Inflammatory macrophage (primary cell): ENCODE measurements at places on chromosomes 16 and 17.

DNA sequence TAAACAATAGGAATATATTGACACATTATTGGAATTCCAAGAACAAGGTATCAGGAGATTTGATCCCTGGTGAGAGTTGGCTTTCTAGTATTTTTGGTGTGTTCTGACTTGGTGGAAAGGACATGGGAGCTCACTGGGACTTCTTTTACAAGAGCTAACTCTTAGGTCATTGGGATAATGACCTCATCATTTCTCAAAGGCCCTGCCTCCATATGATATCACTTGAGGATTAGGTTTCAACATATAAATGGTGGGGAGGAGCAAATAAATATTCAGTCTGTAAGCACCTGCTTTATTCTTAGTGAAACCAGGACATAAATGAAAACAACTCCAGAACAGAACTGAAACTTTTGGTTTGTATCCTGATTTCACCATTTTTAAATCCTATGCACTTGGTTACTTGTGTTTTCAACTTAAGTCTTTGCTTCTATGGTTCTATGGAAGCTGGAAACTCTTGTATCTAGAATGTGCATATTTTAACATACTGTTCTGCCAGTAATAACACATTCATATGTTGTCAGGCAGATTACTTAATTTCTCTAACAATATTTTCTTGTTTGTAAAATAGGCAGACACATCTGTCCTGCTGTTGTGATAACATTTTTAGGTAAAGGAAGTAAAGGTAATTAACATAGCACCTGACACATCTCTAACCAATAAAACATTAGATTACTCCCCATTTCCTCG, 1527.7 kb upstream of the CDH8 start:
- DNase-seq = no peak

- DNase-seq = no peak
Measured at GRCh38 chr16:72371307-72372086, 199.5 kb upstream of the PMFBP1 start.

DNA sequence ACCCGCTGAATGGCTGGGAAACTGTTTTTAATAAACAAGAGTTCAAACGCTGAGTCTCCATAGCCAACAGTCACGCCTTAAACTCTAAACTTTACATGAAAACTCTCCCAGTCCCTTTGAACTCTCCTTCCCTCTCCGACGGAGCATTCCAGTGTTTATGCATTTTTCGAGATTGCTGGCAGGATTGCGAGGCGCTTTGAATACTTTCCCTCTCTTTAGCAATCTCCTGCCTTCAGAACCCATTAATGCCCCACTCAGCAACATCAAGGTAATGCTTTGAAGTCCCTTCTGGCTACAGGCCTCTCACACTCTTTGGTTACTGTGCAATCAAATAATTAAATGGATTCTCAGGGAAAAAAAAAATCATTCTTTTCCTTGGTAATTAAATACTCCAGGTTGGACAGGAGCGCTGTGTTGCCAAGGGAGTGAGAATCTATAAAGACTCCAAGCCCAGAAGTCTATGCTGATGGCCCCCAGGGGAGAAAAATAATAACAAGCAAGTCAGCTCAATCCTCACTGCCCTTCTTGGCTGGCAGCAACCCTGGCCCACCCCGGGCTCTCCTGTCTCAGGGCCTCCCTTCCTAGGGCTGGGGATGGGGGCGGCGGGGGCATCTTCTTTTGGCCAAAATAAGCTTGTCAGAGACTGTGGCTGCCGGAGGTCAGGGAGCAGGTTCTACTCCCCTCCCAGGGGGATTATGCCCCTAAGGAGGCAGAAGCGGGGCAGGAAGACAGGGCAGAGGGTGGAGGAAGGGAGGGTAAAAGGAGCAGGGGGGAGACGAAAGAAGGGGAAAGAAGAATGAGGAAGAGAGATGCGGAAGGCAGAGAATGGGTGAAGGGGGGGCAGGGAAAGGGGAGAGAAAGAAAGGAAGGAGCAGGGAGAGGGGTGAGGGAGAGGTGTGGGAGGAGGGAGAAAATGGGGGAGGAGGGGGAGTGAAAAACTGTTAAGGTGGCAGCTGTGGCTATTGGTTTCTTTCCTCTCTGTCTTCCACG, 45.2 kb downstream of the AXIN2 start:
- DNase-seq = no peak

- DNase-seq = peak; percentile 21
Measured at GRCh38 chr17:57561072-57561861, 183.8 kb downstream of the CCDC182 start.

DNA sequence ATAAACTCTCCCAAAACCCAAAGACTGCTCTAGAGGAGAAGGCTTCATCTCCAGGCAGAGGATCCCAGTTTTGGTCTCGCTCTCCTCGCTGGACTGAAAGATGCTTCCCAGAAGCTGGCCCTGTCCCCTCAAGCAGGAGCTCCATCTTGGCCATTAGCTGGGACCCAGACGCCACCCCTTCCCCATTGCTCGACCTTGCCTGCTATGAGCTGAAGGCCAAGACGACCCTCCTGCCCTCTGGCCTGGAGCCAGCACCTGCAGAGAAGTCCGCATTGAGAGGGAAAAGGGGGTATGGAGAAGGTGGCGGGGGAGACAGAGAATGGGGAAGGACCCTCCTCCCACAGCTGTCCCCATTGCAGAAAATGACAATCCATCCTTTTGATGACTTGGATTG, 3.6 kb upstream of the RCVRN start:
- no peak for DNase-seq

- peak; percentile 11 for DNase-seq
Measured at GRCh38 chr16:31455601-31456314, 3.5 kb upstream of the ARMC5 start.

DNA sequence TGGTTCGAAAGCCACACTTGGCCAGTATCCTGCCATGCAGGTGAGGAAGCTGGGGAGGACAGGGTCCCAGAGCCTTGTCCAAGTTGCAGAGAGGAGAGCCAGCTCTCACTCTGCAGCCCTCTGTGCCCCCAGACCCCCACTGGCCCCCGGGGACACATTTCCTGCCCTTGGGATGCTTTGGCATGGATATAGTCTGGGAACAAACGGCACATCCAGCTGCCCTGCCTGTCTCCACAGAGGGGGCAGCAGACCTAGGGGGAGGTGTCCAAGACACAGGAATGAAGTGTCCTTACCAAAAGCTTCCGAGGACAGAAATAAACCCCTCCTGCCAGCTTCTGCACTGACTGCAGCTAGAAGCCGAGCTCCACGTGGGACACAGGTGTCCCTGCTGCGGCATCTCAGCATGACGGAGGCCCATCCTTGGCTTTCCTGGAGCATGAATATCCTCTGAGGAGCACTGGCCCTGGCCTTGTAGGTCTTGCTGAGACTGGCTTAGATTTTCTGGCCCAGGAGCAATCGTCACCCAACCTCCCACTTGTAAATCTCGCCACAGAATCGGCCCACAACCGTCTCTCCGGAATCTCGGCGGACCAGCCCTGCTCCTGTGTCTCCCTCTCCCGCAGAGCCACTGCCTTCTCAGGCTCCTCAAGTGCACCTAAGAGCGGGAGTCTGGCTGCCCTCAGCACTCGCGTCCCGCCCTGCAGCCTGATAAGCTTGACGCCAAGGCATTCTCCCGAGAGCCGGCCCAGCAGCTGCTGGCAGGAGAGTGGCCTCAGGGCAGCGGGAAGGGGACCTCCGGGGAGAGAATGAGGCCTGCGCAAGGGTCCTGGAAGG, 1.1 kb upstream of the CAPN15 start:
- no peak for DNase-seq

DNA sequence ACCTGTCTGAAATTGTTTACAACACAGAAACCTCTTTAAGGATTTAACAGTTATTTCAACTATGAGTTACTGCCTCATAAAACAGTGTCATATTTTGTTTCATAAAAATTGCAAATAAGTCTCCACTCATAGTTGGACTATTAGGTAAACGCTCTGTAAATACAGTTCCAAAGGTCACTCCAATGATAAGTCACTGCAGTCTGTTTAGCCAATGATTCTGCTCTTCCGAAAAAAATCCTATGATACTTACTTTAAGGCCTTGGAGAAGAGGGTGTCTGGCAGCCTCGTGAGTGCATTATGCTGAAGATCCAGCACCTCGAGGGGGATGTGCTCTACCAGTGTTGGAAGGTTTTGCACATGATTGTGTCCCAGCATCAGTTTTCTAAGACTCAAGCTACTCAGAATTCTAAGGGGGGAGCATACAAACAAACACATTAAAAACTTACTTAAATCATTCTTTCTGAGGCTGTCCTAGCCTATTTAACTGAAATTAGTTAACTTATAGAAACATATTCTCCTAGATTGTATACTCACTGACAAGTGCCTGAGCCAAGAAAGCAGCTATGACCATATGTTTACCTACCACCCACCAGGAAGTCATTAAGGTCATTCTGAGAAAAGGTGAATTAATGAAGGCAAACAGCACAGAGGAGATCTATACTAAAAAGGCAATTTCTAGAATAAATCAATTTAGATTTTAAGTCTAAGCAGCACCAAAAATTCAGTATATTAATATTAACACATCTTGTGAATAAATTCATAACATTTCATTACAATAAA, 41.1 kb downstream of the MARVELD3 start:
- DNase-seq = no peak

DNA sequence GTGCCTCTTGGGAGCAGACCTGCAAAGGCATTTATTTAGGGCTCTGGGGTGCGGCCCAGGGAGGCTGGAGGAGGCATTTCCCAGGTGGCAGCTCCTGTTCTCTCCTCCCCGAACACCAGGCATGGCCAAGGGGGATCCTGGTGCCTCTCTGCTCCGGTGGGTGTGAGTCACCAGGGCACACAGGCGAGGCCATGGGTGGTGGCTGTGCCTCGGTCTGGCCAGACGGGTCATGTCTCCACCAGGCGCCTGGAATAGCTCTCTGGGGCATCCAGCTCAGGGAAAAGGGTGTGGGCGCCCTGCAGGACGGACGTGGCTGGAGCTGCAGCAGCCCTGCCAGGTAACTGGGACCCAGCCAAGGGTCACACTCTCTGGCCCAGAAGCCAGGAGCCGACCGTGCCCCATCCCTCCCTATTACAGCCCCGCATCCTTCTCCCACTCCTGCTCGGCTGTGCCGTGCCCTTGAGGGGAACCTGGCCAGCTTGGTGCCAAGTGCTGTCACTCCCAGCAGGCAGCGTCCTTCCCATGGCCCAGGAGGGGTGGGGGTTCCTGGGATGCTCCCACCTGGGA, 25.8 kb downstream of the SOX8 start:
- DNase-seq = no peak

GRCh38 chr17:80031691-80032430, 3.8 kb downstream of the TBC1D16 start:
- no peak for DNase-seq

- DNase-seq = no peak
Measured at GRCh38 chr17:33944412-33944811, 310.7 kb upstream of the CCL2 start.

DNA sequence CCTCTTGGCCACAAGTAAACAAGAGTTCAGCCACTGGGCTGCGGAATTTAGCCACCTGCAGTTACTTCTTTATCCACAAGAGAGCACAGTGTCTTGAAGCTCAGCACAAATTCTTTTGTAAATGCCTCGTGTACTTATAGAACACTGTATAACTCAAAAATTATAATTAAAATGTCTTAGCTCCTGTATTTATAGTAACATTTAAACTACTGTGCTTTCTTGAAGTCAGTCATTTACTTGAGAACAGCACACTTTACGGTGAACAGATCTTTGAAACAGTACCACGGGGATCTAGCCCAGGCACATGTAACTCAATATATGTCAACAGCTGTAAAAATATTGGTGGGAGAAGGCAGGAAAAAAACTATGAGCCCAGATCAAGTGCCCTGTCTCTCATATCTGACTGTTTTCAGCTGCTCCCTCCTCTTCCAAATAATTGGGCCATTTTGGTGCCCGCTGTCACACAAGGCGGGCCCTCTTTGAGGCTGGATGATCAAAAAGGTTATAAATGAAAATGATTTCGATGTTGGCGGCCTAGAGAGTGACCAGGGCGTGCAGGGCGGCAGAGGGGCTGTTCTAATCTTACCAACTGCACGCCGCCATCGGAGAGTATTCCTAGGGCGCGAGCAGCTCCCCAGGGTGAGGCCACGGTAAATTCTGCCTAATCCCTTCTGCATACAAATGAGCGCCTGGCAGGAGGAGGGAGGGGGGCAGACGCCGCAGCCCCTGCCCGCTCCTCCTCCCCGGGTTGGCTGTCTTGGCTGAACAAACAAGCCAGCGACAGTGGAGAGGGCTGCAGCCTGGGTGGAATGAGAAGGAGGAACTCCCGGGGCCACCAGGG, 183.2 kb downstream of the C16orf78 start:
- DNase-seq = no peak

DNA sequence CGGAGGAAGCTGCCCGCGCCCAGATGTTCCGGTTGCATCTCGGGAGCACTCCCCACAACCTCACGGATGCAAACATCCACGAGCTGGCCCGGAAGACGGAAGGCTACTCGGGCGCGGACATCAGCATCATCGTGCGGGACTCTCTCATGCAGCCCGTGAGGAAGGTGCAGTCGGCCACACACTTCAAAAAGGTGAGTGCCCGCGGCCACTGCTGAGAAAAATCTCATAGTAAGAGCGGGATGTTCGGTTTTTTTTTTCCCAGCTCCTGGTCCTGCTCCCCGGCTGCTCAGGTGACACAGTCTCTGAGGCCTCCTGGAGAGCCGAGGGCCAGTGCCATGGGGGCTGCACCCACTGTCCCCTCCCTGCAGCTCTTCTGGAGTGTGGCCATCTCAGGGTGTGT, 9.3 kb downstream of the PDF start:
- no peak for DNase-seq

- no peak for DNase-seq
Measured at GRCh38 chr17:17505610-17506171, 9.5 kb upstream of the RASD1 start.

DNA sequence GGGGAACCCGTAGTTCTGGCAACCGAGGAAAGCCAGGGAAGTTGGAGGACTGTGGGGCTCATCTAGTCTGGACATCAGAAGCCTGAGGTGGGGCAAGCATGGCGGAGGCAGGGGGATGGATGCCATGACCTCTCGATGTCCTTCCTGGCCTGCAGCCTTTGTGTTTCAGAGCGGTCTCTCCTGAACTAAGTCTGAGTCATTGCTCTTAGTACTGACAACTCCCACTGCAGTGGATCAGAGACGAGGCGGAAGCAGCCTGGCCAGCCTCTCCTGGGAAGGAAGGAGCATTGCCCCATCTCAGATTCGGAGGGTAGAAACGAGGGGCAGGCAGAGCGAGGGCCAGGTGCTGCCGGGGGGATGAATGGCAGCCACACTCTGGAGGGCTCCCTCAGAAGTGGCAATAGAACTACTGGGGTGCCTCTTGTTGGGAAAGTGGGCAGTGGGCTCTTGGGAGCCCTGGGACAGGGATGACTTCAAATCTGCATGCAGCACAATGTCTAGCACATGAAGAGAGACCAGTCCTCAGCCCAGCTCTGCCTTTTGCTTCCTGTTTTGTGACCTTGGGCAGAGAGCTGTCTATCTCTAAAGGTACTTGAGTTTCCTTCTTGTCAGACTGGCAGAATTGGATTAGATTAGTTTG, 3.6 kb upstream of the STAC2 start:
- peak; percentile 67 for DNase-seq
